ENCODE measurements at places on chromosomes 4 and X. TPM values are rescaled to one million over a fixed set of nuclear protein-coding genes. Genes with fewer than 3 reads are reported as not detected.

The F8 gene
- total RNA-seq = 12.6 TPM

The GPRASP1 gene
- total RNA-seq = 1.2 TPM

The GPR78 gene
- total RNA-seq = 0.26 TPM

The BRCC3 gene
- total RNA-seq = 8.2 TPM

The CLDN34 gene
- total RNA-seq = not detected

The NKX3-2 gene
- total RNA-seq = 0.48 TPM

Data from epithelial cell of alveolus of lung (primary cell).